ENCODE measurements at places on chromosomes 7 and 10.

GRCh38 chr10:88661577-88661976 lies 2.7 kb upstream of the LIPF start:
- no peak for DNase-seq

DNA sequence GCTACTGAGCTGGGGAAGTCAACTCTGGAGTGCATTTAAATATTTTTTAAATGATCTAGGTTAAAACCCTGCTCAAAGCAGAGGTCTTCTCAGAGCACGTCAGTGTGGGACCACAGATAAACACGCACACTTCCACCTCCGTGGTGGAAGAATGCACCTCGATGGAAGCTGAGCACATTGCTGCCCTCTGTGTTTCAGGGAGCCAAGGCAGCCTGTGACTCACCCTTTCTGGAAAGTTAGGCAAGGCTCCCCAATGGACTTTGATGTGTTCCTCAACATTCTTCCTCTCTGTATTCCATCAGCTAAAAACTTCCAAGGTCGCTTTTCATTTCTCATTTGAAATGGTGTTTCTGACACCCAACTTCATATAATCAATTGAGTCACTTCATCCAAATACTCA lies 170.8 kb upstream of the KMT2E start:
- DNase-seq = no peak

DNA sequence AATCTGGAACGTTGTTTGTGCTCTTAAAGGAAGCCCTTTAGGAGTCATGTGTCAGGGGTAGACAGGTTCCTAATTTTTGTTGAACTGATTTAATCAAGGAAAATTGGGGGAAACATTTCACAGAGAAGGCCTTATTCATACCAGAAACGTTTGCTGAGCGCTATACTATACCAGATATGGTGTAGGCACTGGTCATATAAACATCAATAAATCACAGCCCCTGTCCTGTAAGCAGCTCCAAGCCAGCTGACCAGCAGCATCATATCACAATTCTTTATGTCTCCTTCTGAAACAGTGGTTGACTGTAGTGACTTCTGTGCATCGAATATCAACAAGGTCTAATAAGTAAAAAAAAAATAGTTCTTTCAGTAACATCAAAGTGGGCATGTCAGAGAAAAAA lies 1.1 kb downstream of the TMEM178B start:
- no peak for DNase-seq

DNA sequence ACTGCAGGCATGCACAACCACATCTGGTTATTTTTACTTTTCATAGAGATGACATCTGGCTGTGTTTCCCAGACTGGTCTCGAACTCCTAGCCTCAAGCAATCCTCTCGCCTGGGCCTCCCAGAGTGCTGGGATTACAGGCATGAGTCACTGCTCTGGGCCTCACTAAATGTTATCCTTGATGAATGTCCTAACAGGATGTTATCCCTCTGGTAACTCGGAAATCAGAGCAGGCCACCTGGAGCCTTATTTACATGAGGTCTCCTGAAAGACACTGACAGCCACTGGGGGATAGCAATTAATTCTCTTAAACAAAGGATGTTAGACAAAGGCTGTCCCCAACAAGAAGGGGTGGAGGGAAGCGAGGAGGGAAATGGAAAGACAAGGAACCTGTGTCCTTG lies 4.5 kb upstream of the ZNF438 start:
- no peak for DNase-seq

- DNase-seq = no peak
Observed at GRCh38 chr7:159030490-159031134, 114.1 kb downstream of the VIPR2 start.

DNA sequence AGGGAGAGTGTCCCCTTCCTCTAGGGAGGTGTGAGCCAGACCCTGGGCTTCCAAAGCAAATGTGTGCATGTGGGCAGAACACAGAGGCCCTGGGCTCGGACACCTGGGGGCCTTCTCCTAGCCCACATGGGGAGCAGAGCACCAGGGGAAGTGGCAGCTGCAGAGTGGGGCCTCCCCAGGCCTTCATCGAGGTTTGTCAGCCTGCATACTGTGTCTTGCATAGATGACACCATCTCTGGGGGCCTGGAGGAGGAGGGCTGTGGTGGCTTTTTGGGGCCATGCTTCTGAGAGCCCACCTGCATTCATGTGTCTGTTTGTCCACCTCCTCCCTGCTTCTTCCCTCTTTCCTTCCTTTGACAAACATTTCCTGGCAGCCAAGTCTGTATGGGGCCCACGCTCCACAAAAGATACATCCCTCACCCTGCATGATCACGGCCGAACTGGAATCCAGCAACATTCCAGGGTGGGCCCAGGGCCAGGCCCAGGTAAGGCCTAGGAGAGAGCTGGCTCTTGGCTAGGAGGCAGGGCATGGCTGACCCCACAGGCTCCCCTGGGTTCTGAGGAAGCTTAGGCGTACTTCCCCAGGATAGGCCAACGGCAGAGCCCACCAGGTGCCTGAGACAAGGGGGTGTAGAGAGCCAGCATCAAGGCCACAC lies 79.2 kb downstream of the ZMIZ1 start:
- no peak for DNase-seq

GRCh38 chr7:16264823-16265804 lies 156.2 kb downstream of the CRPPA start:
- no peak for DNase-seq
